ENCODE measurements at places on chromosomes 5 and 9.

DNA sequence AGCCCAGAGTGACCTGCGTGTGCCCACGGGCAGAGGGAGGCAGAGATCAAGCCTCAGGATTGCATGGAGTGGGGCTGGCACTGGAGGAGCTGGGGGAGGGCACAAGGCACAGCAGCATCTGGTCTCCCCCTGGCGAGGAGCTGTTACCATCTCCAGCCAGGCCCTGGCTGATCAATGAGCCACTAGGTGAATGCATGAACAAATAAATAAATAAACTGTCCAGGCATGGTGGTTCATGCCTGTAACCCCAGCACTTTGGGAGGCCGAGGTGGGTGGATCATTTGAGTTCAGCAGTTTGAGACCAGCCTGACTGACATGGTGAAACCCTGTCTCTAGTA, 14.3 kb upstream of the PSMB7 start:
- no peak for DNase-seq

DNA sequence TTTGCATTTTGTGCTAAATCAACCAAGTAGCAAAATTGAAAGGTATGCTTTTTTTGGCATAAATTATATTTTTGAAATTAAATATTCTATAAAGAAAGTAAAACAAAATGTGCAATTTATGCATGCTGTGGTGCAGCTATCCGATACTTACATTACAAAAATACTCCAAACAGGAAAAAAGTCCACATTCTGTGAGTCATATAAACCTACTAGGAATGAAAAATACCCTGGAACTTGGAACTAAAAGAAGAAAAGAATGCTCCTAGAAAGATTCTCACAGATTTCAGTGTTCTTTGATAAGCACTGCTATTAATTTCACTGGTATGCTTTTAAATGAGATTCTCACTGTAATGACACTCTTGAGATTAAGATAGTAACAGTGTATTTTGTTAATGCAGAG, 92.6 kb downstream of the OSMR start:
- no peak for DNase-seq

GRCh38 chr5:132836852-132837251, 6.4 kb upstream of the SHROOM1 start:
- no peak for DNase-seq

DNA sequence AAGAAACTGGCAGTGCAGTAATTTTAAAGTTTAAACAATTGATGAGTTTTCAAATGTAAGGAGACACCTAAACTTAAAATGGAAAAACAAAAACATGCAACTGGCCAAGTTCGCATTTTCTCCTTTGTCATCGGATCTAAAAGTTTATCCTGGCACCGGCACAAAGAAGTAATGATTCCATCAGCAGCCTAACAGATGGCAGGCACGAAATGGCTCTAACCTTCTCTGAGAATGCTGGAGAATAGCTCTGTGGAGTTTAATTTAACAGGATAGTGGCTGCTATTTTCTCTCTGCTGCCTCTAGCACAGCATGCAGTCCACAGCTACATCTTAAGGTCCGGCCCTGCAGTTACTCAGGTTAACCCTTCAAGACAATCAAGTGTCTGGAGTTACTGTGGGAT, 82.2 kb downstream of the PRELID2 start:
- no peak for DNase-seq

- DNase-seq, result no peak
These were observed 66.0 kb downstream of the MAN2A1 start for GRCh38 chr5:109755761-109756160.

DNA sequence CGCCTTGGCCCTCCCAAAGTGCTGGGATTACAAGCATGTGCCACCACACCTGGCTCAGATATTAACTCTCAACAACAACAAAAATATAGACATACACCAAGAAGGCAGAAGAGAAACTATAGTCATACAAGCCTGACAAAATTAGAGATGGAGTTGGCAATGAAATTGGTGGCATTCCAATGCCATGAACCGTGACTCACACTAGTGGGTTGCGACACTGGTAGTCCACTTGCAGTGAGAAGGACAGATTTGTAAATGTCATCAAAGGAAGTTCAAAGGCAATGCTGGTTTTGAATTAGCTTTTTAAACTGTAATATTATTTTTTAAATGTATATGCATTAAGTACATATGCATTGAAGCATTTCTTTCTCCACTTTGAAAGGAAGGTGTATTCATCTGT, 8.5 kb upstream of the DNAJC25 start:
- DNase-seq, result no peak

DNA sequence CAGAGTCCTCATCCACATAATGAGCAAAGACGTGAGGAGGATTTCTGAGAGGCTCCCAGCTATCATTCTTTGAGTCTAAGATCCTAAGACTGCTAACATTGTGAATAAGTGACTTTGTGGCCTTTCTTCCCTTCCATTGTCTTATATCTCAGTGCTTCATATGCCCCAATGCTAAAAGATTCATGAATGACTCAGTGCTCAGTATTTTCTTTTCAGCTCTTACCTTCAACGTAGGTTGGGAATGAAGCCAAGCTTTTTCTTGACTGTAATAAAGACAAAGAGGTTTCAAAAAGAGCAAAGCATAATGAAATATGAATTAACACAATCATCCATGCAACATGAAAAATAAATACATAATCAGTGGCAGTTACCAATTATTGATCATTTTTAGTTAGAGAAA, 146.4 kb downstream of the ENTREP1 start:
- no peak for DNase-seq

GRCh38 chr5:38846379-38847011, 683 bp downstream of the OSMR start:
- no peak for DNase-seq

GRCh38 chr9:86714999-86715398, 232.3 kb downstream of the GAS1 start:
- DNase-seq, result no peak

DNA sequence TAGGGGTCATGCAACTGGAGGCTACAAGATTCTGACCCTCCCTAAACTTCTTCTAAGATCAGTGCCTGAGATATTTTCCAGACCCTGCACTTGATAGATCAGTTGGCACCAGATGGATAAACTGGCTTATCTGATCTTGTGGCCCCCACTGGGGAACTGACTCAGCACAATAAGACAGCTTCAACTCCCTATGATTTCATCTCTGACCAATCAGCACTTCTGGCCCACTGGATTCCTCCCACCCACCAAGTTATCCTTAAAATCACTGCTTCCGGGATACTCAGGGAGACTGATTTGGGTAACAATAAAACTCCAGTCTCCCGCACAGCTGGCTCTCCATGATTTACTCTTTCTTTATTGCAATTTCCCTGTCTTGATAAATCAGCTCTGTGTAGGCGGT, 2180.4 kb upstream of the WWC1 start:
- DNase-seq, result no peak

GRCh38 chr5:116441223-116441622, 133.4 kb downstream of the SEMA6A start:
- no peak for DNase-seq

DNA sequence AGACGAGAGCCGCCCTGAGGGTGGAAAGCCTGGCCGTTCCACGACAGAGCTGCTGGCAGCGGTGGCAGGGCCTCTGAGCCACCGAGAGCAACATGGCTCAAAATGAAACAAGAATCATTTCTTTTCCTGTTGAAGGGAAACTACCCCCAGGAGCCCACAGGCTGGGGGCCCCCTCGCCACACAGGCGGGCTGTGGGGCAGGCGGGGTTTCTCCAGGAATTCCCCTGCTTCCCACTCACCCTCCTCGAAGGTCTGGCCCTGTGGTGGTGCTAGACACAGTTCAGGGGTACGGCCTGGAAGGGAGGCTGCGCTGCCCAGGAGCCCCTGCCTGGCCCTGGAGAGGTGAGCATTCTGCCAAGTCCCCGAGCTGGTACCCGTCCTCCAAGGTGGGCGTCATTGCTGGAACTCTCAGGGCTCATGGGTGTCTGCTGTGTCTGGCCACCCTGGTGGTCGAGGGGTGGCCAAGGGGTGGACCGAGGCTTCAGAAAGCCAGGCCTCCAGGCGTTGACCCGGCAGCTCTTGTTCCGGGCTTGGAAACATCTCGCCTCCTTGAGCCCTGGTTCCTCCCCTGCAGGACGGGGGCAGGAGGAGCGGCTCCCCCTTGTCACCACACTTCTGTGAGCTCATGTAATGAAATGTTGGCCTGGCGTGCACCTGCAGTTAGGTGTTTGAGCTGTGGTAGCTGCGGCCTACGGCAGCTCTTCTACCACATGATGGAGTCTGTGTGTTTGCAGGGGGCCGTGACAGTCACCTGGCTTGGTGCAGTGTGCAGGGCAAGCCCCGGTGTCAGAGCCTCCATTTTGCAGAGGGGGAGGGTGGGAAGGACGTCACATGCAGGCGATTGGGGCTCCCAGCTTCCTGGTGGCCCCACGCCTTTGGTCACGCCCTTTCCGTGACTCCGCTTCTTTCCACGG, 65.3 kb downstream of the RXRA start:
- peak; percentile 75 for DNase-seq

DNA sequence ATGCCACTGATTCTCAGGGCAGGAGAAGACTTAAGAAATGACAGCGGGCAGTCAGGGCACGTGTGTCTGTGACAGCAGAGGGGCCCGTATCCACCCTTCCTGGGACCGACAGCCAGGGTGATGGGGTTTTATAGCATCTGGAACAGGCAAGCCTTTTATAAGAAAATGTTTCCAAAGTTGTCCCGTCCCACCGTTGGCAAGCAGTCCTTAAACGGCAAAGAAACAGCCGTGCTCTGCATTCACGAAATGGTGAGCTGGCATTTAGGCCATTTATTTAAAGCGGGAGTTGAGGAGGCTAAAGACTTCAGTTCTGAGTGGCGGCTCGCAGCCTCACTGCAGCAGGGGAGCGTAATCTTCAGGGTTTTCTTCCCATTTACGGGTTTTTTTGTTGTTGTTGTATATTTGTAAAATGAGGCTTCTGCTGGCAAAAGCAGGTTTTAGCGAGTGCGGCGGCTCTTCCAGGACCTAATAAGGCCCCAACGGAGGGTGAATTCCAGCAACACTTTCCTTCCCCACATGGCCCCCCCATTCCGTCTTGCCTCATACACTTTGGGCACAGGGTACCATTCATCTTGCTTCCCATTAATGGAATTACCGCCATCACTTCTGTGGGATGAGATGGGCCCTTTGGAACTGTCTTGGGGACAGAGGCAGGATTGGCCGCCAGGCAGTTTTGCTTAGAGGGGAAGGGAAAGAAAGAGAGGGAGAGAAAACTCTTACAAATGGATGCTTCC, 15.8 kb downstream of the NEK6 start:
- DNase-seq, result no peak
